ENCODE measurements at places on chromosomes 12 and 14. TPM values are rescaled to one million over a fixed set of nuclear protein-coding genes. Genes with fewer than 3 reads are reported as not detected.

Gene GALNT16
- 1.0 TPM for total RNA-seq

Gene TPH2
- not detected for total RNA-seq

Gene MYO1A
- not detected for total RNA-seq

Gene ADAMTS20
- total RNA-seq, result 0.24 TPM

Gene SIX4
- 17.6 TPM for total RNA-seq

Gene STAB2
- total RNA-seq, result not detected

Gene P2RX2
- total RNA-seq, result not detected

Gene LGALS3
- total RNA-seq, result 341 TPM

Gene HOXC10
- total RNA-seq, result not detected

Gene SERPINA5
- 0.91 TPM for total RNA-seq

Gene NINJ2
- total RNA-seq, result 2.5 TPM

Gene TESPA1
- total RNA-seq, result not detected

Gene LHX5
- total RNA-seq, result not detected

Gene GABARAPL1
- total RNA-seq, result 69.3 TPM

Gene EFCAB11
- 1.4 TPM for total RNA-seq

Gene SVOP
- total RNA-seq, result not detected

Gene ACSM4
- not detected for total RNA-seq

Gene NYNRIN
- total RNA-seq, result 33.2 TPM

Gene DDHD1
- total RNA-seq, result 5.9 TPM

Gene CCDC196
- not detected for total RNA-seq

Gene BEST3
- total RNA-seq, result not detected

Gene KRT78
- not detected for total RNA-seq

Gene IQSEC3
- not detected for total RNA-seq

Gene SIX6
- total RNA-seq, result not detected

Gene ANKRD9
- total RNA-seq, result 16.4 TPM

Gene HOXC4
- 0.88 TPM for total RNA-seq

Gene RERG
- 0.26 TPM for total RNA-seq

Gene TMEM119
- total RNA-seq, result 42.8 TPM

Gene ENDOU
- total RNA-seq, result not detected

Gene FAM90A1
- 0.13 TPM for total RNA-seq

Gene PTPRR
- total RNA-seq, result not detected

Gene GAS2L3
- 13.6 TPM for total RNA-seq

Gene PTHLH
- 2.3 TPM for total RNA-seq

Gene BMP4
- total RNA-seq, result 14.6 TPM

Gene LRRC74A
- not detected for total RNA-seq

Gene STON2
- 1.9 TPM for total RNA-seq

Gene TMEM253
- not detected for total RNA-seq

Gene HOXC11
- not detected for total RNA-seq

Data from epithelial cell of alveolus of lung (primary cell).